ENCODE measurements at places on chromosomes 13 and 19.
A peak's percentile ranks its signal among the peaks of the same experiment; 100 is the strongest.

GRCh38 chr19:38690146-38690545 lies 42.7 kb downstream of the ACTN4 start:
- DNase-seq, result no peak

- DNase-seq, result no peak
Observed at GRCh38 chr13:20173116-20173746, 12.4 kb upstream of the GJA3 start.

- peak; percentile 51 for DNase-seq
Observed at GRCh38 chr19:970695-971094, 13.4 kb upstream of the WDR18 start.

DNA sequence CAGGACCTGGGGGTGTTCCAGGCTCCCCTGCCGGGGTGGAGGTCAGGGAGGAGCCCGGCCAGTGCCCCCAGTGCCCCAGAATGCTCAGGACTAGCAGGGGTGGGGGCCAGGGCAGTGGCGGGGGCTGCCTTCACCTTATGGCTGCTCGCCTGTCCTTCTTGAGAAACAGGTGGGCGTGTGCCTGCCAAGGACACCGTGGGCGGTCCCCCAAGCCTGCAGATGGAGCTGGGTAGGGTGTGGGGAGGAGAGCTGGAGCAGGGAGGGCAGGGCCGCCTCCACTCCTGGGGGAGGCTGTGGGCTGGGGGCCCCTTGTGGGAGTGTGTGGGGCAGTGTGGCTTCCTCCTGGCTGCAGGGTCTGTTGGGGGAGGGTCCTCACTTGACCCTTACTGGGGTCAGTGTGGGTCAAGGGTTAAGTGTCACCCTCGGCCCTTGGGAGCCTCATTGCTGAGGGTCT lies 160.1 kb downstream of the KDM4B start:
- DNase-seq, result peak; percentile 30

DNA sequence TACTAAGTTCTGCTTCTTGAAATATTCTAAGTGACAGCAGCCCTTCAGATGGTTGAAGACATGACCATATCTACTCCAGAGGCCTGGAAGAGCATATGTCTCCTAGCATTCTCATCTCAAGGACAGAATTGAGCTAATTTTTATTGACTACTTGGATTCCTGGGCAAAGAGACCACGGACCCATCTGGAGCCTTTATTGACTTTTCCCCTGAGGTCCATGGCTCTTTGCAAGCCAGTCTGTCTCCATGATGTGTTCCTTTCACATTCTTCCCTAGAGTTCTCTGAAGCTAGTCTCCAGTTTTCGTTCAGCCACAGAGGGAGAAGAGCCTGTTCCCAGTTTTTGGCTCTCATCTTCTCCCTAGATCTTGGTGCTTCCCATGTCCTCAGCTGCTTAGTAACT lies 202.7 kb downstream of the PCCA start:
- DNase-seq, result no peak
